SIG-M5 (cell line): ENCODE measurements at places on chromosomes 1 and 21.

DNA sequence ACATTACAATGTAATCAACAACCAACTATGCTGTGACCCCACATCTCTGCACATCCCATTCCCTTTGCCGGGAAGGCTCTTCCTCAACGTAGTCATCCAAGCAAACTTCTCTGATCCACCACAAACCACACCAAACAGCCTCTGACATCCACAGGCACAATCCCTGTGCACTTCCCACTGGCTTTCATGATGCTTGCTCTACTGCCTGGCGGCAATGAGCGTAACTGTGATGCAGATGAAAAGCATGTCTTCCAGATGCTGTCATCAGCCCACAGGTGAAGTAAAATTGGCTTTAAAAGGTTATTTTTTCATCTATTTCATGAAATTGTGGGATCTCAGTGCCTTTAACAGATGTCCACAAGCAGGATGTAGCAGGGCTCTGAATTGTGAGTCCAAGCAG lies 635.2 kb downstream of the SMYD3 start:
- no peak for DNase-seq

- DNase-seq = no peak
Observed at GRCh38 chr1:59113876-59114457, 182.9 kb upstream of the FGGY start.

DNA sequence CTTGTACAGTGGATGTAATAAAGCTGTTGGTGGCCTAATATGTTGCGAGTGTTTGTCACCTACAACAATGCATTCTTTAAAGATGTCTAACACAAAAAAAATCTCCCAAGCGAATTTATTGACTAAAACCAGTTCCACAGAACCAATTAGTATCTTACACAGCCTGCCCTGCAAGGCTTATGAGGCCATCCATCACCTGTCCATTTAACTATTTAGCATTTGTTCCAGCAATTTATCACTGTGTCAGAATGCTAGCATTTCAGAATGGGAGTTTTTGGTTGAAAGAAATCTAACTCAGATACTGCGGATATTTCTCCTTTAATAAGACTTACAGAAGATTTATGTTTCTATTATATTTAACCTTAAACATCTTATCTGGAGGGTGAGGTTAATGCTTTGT lies 831.1 kb upstream of the PRMT6 start:
- no peak for DNase-seq

DNA sequence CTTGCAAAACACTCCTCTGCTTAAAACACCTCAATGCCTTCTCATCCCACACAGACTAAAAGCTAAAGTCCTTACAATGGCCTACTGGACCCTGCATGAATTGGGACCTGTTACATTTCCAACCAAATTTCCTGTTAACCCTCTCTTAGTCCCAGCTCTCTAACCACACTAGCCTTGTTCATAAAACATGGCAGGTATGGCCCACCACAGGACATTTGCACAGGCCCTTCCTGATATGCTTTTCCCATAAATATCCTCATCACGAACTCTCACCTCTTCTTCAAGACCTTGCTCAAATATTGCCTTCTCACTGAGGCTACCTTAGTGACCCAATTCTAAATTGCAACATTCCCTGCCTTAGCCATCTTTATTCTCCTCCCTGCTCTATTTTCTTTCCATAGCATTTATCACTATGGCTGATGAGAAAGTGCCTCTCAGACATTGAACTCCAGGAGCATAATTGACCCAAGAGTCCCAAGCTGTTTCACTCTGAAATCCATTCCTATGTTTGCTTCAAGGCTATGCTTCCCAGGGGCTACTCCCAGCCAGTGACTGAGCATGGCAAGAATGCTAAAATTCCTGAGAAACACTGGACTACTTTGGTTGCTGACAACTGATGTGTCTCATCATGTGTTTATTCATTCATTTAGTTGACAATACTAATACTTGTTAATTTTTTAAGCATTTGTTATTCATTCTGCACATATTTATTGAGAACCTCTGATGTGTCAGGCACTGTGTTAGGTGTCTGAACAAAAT lies 2.7 kb upstream of the PALMD start:
- DNase-seq = no peak

DNA sequence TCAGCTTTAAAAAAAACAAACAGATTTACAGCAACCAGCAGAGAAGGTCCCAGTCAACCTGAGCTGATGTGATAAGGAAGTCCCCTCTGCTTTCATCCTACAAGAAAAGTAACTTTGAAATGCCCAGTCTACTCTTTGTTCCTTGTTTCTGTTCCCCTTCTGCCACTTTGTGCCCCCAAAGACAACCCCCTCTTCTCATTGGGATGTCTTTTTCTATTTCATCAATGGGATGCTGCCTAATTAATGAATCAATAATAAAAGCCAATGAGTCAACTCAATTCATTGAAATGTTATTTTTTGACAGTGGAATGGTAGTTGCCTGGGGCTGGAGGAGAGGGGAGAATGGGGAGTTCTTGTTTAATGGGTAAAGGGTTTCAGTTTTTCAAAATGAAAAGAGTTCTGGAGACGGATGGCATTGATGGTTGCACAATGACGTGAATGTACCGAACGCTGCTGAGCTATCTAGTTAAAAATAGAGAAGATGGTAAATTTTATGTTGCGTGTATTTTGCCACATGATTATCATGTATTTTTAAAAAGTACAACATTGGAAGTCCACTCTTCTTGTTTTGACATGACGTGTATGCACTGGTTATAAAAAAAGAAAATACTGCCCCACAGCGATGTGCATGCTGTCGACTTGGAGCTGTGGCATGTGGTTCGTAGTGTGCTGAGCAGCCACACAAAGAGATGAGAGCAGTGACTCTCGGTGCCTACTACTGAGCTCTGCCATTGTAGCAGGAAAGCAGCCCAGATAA lies 22.4 kb upstream of the PADI2 start:
- DNase-seq = peak; percentile 76

DNA sequence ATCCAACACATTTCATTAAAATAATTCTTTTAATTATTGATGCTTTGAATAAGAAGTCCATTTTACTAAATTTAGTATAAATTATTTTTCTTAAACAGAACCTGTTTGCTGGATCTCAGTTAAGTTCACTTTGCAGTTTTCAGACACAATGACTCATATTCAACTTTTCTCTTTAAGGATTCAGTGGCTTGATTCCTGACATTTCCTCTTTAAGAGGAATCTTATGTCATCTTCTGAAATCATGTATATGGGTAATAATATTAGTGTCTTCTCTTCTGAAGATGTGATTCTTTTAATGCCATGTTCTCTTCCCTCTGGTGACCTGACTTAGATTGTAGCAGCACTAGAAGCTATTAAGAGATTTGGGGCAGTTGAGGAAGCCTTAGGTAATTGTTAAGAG lies 12.6 kb downstream of the CREG1 start:
- no peak for DNase-seq

- DNase-seq = no peak
Observed at GRCh38 chr21:42221581-42222345, 2.8 kb downstream of the ABCG1 start.

DNA sequence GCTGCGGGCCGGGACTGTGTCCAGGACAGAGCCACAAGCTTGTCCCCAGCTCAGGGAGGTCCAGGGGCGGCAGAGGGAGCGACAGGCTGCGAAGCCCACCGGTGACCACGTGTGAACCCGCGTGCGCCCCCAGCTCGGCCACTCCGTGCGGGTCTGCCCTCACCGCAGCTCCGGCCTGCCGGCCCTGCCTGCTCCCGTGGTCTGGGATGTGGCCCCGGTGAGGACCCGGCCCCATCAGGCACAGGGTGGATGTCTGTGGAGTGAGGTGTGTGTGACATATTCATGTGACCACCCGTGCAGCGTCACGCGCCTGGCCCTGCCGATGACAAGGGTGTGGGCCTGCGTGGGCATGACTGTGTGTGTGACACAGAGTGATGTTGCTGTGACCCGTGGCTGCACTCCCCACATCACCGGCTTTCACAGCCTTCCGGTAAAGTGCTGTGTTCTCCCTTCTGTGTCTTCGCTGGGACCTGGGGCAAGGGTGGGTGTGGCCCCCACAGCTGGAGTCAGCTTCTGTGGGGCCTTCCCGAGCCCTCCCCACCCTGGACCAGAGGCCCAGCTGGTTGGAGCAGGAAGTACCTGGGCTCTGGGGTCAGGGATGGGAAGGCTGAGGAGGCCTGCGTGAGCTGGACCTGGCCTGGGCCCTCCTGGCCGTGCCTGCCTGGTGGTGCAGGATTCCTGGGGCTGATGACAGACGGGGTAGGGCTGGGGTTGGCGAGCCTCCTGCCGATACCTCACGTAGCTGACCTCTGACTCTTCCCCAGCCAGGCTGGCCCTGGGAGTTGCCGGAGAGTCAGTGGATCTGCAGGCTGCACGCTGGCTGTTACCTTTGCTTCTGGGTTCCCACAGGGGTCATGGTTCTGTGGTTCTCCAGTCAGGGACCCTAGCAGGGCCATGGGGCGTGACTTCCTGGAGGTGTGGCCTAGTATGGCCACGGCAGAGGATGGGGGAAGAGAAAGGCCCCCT lies 4.1 kb downstream of the RNF223 start:
- no peak for DNase-seq

DNA sequence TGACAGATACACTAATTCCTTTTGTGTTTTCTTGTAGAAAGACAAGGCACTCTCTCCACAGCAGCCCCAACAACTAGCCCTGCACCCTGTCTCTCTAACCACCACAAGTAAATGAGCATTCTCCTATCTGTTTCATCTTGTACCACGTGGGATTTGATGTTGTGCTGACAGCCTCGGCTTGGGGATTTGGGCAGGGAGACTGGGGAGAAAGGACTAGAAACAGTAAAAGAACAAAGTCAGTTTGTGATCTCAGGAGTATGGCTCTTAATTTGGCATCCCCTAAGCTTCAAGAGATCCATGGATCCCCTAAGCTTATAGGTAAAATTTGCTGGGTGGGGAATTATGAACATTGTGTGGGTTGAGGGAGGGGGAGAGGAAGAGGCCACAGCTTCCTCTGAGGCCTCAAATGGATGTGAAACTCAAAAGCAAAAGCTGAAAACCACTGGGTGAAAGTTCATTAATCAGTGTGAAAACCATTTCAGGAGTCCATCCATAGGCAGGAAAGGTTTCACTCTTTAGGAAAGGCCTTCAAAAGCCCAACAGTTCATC lies 3.1 kb downstream of the C1orf162 start:
- DNase-seq = no peak

- DNase-seq = no peak
Observed at GRCh38 chr1:114764689-114765088, 6.9 kb upstream of the CSDE1 start.

DNA sequence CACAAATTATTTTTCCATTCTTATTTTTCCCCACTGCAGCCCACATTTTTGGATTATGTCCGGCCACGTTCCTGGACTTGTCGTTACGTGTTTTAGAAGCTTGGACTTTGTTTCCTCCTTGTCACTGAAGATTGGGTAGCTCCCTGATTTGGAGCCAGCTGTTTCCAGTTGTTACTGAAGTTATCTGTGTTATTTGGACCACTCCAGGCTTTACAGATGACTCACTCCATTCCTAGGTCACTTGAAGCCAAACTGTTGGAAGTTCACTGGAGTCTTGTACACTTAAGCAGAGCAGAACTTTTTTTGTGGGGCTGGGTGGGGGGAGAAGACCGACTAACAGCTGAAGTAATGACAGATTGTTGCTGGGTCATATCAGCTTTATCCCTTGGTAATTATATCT lies 12.2 kb upstream of the AXDND1 start:
- no peak for DNase-seq

DNA sequence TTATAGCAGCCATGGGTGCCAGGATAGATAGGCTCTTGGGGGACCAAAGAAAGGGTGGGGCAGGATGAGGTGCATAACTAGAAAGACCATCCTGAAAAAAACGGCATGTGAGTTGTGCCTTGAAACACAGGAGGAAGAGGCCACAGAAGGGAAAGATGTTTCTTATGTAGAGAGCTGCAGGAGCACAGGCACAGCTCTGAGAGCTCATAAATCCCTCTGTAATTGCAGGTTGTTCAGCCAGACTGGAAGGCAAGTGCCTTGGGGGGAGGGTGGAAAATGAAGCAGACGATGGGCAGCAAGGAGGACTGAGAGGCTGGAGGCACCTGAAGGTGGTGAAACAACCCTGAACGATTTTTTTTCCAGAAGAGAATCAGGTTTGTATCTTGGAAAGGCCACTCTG lies 170.7 kb downstream of the NR5A2 start:
- no peak for DNase-seq

- DNase-seq = no peak
Observed at GRCh38 chr1:229841230-229841629, 215.2 kb downstream of the URB2 start.

DNA sequence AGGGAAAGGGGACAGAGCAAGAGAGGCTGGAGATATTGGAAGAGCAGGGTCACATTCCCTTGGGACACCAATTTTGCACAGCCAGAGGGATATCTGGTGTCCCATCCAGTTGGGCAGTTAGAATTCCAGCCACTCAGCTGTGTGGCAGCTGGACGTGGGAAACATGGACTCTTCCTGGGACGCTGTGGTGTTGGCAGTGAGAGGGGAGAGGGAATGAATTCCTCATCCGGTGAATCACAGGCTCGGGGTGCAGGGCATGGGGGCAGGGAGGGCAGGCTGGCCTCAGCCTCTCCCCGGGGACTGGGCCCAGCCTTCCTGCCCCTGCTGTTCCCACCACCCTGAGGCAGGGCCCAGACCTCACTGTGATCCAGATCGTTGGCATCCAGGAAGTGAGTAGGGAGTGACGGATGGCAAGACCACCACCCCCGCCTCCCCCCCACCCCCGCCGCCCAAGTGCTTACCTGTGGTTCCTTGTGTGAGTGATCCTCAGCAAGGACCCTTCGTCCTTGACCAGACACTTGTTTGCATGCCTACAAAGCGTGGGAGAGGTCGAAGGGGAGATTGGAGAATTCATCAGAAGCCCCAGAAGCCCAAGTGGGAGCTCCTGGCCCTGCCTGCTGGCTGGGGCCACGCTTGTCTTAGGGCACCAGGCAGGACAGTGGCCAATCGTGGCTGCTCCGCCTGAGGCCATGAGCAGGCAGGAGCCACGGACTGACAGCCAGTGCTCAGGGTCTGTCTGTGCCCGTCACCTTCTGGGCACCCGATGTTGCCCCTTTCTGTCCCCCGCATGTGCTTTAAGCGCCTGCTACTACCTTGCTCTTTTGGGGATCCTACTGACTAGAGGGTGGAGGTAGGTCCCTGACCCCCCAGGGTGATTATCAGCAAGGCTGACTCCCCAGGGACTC lies 8.7 kb downstream of the WNT3A start:
- DNase-seq = no peak

DNA sequence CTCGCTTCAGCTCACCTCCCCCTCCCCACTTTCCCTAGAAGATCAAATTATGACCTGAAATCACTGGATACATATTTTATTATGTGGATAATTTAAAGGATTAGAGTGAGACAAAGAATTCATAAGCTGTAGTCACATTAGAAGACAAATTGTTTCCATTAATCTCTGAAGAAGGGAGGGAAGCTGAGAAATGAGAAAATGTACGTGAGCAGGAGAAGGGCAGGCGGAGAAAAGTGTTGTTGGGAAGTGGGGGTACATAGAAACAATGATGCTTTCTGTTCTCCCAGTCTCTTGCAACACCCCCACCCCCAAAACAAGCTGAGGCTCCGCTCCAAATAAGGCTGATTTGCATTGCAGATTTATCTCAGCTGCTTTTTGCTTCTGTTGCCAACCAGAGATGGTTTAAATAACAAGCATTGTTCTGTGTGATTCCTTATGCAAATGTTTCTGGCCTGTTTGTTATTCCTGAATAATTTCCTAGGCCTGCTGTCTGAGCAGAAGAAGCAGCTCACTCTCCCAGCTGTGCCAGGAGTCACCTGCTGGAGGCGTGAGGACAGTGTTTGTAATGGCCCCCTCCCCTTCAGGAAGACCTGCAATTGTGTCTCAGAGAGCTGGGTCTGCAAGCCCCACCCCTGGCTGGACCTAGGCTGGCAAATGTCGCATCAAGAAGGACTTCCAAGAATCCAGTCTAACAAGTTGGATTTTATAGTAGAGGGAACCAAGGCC lies 121.8 kb upstream of the TNR start:
- no peak for DNase-seq
